T follicular helper cell (primary cell): ENCODE measurements at places on chromosomes 3 and 15.

DNA sequence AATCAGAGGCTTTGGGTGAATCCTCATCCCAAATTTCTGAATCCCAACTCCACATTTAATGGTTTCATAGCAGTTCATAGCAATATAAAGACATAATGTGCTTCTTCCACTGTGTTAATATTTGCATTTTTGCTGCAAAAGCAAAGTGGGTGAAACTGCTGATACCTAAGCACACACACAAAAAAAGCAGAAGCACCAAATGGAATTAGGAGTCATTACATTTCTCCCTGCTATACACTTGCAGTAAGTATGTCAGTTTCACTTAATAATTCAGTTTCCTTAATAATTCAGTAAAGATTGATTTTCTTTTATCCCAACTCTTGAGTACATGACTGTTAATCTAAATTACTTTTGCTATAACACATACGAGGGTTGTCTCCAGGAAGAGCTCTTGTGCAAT lies 48.9 kb upstream of the ALCAM start:
- no peak for DNase-seq

GRCh38 chr3:178193846-178194245 lies 342.4 kb upstream of the KCNMB2 start:
- no peak for DNase-seq

- no peak for DNase-seq
These were observed 220.2 kb downstream of the SHQ1 start for GRCh38 chr3:72628065-72628464.

GRCh38 chr15:29270976-29271375 lies 1.4 kb upstream of the NSMCE3 start:
- DNase-seq: no peak

GRCh38 chr3:179558742-179559364 lies 3.9 kb upstream of the ACTL6A start:
- DNase-seq: peak; percentile 20

GRCh38 chr3:72160351-72160750 lies 375.4 kb upstream of the PROK2 start:
- DNase-seq: no peak

DNA sequence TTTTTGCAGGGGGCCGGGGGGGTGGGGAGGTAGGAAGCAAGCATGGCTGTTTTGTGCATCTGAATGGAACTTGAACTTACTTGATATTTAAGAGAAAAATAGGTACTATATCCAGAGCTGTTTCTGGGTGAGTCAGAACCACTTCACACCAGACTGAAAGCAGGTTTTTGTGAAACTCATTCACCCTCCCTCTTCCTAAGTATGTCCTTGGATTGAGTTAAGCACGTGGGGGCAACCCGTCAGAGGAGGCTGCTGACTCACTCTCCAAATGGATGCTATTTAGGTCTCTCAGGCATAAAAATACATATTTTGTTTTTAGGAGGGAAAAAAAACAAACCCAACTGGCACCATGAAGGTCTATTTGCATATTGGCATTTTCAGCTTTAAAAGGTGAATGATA lies 270.3 kb downstream of the RYR3 start:
- no peak for DNase-seq

DNA sequence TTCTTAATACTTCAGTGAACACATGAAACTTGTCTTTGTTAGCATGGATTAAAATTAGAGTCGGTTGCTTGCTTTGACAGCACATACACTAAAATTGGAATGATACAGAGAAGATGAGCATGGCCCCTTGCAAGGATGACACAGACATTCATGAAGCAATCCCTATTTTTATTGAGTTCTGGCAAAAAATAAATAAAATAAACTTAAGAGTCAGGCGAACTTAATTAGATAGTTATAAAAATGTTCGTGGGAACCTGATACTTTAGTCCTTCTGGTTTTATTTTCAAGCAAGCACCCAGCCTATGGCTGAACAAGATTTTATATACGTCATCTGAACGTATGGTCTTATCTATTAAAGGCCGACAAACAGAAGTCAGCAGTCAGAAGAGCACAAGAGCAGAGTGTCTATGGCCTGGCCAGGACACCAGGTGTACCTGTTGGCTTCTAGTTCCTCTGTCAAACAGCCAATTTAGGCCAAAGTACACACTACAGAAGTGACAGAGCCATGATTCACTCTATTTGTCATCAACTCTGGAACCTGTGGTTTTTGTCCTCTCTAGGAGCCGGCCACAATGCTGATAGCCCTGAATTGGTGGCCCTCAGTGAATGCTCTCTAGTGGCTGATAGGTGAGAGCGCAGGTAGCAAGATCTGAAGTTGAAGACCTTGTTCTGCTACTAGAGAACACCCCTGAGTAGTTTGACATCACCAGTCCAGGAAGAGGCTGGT lies 64.3 kb downstream of the LEO1 start:
- DNase-seq: no peak

- DNase-seq: no peak
These were observed 374.6 kb downstream of the EPHB1 start for GRCh38 chr3:135169651-135170050.

DNA sequence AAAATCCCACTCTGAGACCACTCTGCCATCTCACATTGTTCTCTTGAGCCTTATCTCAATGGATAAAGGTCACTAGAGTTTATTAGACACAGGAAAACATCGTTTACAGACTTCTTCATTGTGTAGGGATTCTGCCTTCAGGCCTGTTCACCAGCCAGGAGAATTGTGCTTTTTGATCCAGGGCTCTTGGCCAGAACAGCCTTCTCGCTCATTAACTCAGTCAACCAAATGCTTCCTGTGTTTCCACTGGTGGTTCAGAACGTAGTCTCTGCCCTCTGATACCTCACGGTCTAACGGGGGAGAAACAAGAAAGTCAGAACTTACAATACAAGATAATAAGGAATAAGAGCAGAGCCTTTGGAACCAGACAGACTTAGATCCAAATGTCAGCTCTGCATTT lies 54.2 kb upstream of the TSEN2 start:
- no peak for DNase-seq

DNA sequence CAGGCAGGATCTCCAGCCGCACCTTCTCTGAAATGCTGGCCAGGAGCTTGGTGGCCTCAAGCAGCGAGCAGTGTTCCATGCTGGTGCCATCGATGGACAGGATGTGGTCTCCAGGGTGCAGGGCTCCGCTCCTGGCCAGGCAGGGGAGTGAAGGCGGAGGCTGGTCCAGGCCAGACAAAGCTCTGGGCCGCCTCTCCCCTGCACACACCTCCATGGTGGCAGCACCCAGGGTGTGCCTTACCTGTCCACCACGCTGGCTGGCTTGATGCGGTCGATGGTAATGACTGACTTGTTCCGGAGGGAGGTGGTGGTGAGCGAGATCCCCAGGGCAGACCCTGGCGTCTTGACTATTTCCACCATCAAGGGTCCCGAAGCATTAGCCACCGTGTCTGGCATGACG lies 20.0 kb downstream of the GRIP2 start:
- DNase-seq: no peak

- no peak for DNase-seq
These were observed 29.9 kb upstream of the RNU6-1 start for GRCh38 chr15:67869701-67870100.
